Tibial artery (tissue), 4 donors: ENCODE measurements at places on chromosomes 7 and 10.

DNA sequence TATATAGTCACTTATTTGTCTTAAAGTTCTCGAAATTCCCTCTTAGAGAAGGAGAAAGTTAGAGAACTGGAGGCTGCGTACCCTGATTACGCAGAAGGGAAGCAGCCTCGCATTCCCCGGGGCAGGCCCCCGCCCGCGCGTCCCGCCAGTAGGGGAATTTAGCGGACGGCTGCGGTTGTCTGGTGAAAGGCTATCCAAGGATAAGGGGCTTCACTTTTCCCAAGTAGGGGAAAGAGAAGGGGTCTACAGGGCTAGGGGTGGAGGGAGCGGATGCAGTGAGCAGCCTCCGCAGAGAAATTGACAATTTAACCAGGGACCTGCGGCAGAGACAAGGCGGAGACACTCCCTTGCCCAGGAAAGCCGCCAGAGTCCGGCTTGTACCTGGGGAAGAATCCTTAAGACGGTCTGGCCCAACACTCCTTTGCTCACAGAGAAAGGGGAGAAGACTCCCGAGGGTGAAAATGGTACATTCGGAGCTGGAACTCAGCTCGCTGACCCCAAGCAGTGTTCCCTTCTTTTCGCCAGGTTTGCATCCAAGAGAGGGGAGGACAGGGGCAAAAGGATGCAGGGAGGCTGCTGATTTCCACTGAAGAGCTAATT is 994 bp upstream of the MAGI2 start:
- peak; percentile 72 for DNase-seq

DNA sequence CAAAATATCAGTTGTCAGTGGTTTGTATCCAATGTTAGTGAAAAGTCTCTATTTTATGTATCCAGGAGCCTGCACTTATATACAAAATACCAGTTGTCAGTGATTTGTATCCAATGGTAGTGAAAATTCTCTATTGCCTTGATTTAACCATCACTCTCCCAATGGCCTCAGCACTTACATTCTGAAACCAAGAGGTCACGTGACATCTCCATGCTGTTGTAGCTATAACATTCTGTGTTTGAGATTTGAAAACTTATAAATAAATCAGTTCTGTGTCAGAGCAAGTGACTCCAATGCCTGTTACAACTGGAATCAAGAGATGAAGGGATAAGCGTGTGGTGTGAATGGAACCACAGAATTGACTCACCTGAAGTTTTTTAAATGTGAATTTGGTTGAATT is 30.6 kb upstream of the GATA3 start:
- no peak for DNase-seq

GRCh38 chr7:7696458-7697119 is 21.8 kb downstream of the RPA3 start:
- DNase-seq = no peak

DNA sequence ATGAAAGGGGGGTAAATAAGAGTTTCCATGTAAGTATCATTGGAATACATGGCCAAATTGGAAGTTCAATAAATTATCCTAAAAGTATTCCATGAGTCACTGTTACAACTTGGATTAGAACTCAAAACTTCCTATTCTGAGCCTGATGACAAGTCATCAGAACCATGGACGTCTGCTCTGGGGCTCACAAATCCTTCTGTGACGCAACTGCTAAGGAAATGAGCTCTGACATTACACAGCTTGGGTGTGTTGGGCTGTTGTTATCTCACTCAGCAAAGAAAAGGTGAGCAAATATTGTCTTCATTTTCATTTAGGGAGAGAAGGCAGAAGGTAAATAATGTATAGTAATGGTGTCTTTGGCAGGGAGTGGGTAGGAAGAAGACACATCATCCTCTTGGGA is 214.8 kb upstream of the ADO start:
- no peak for DNase-seq

DNA sequence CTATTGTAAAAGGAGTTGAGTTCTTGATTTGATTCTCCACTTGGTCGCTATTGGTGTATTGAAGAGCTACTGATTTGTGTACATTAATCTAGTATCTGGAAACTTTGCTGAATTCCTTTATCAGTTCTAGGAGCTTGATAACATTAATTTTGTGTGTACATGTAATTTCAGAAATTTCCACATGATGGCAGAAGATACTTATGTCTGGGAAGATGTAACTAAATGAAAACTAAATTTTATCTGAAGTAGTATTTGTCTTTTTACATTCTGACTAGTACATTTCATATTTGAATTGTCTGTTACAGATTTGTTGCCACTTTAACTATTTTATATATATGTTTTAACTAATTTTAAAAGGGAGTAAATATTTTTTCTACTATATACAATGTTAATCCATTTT is 27.6 kb downstream of the SDHAF3 start:
- no peak for DNase-seq

- no peak for DNase-seq
These were observed 55.6 kb upstream of the DOCK1 start for GRCh38 chr10:126849646-126850045.

DNA sequence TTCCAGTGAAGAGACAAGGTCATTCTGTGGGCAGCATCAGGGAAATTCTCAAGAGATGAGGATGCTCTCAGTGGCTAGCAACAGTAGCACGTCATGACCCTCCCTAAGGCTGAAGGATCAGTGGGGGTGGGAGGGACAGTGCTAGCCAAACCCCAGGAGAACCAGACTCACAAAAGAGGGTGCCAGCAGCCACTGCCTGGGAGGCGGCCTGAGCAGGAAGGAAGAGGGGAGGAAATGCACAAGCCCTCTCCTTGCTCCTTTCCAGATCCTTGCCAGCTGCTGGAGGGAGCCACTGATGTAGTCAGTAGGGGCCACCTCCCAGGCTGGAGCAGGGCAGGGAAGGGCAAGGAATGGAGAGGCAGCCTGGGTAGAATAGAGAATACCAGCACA is 302.7 kb downstream of the RPS24 start:
- DNase-seq = no peak

DNA sequence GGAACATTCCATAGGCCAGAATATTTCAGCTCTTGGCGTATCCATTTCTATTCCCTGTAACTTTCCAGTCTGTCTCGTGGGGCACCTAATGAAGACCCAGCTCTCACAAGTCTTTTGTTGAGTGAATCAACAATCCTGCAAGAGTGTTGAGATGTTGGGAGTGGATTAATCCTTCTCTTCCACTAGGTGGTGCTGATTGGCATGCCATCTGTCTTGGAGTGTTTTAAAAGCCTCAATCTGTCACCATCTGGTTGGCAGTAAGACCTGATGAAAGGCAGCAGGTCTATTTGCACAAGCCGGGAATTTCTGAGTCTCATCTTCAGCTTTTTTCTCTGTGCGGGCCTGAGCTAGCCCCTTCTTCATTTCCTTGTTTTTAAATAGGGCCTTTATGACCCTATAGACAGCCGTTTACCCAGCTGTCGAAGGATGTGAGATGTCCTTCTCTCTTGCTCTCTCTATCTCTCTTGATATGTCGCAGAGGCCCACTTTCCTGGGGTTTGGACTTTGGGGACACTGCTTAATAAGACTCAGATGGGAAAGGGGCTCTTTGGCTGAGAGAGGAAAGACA is 180.5 kb downstream of the ZNF365 start:
- no peak for DNase-seq

DNA sequence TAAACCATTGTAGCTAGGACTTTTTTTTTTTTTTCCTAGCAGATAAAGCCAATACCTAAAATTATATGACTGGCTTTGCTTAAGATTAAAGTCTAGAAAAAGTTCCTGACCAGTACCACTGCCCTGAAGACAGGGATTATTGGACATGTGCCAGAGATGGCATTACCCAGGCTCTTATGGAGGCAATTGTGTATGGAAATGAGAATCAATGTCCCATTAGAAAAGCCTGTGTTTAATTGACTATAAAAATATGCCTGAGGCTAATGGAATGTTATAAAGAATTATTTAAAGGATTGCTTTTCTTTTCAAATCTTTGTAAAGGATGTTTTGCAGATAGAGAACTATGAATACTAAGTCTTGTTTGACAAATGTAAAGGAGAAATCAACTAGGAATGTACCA is 196.7 kb downstream of the ANK3 start:
- DNase-seq = no peak

DNA sequence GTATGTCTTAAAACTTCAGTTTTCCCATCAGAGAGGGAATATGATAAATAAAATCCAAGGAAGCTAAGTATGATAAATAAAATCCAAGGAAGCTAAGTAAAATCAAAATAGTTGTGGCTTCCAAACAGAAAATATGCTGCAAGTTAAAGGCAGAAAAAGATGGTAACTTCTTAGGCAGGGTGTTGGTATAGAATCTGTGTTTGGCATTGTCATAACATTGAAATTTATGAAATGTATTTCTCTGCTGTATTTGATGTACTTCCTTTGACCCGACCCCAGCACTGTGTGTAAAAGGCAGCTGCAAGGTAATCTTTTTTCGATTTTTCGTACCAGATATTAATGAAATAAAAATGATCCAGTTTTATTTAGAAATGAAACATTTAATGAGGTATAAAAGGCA is 537.2 kb downstream of the TFEC start:
- DNase-seq = no peak

DNA sequence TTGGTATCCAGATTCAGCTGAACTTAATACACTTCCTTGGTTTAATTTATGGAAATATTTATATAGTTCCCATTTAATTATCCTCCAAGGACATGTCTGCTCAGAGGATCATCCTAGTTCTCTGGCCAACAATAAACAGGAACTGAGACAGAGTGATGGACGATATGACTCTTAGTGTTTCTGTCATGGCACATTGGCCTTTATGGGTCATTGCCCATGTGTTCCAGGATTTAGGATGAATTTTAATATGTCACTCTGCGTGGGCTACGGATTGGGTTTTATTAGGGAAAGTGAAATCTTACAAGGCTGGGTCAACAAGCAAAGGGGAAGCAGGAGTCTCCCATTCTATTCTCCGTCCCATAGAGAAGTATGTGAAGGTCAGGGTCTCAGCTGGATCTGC is 18.8 kb upstream of the TNPO3 start:
- no peak for DNase-seq

DNA sequence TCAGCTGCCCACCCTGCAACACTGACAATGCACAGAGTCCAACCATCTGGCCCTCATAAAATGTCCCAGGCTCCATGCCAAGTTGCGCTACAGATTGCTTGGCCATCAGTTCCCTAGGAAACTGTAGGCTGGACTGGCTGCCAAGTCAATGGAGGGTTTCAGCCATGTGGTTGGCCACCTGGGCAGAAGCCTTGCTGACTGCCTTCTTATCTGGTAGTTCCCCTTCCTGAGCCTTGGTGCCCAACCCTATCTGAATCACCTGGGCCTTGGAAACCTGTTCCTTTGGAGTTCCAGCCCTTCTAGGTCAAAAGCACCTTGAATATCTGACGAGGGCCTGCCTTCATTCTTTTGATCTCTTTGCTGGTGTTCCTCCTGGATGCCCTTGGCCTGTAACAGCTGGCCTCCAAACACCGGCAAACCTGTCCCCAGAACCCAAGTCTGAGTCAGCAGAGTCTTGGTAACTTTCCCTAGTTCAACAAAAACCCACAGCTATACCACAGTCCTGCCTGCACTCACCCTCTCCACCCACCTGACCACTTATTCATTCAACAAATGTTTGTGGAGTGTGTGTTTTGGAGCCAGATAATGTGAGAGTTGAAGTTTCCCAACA is 37.4 kb upstream of the KDM7A start:
- peak; percentile 43 for DNase-seq

DNA sequence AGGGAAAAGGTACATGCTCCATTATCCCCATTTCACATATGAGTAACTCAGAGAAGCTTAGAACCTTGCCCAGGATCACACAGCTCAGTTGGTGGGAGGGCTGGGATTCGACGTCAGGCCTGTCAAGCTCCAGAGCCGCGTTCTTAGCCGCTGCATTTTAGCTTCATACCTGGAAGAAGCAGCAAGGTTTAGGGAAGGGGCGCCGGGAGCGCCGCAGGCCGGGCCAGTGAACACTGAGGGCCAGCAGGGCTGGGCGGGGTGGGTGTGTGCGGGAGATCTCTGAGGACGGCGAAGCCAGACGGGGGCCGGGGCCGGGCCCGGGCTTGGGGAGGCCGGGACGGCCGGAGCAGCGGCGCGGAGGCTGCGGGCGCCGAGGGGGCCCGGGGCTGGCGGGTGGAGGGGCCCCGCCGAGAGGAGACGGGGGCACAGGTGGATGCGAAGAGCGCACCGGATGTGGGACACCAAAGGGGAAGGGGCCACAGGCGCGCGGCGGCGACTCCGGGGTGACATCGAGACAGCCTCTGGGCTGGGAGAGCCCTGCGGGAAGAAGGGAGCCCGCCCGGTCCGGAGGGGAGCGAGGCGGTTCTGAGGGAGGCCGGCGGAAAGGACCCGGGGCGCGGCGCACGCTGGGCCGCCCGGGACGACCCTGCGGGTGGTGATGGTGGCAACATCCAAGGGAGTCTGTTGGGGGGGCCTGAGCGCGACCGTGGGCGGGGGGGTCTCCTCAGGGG is 498 bp downstream of the NDST2 start:
- DNase-seq = no peak

DNA sequence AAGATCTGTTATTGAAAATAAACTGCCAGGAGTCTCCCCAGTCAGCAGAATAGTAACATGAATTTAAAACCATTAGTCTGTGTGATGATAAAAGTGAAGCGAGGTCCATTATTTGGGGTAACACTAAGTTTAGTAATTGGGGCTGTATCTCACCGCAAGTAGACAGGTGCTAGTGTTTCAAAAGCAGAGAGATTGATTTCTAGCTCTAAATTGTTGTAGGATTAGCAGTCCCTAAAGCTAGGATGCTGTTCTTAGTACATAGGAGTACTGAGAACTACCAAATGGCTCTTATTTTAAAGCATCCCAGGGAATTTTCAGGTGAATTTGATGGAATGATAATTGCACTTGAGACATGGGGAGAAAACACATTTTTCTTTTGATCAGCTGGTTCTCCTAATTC is 70.5 kb downstream of the CPED1 start:
- no peak for DNase-seq

DNA sequence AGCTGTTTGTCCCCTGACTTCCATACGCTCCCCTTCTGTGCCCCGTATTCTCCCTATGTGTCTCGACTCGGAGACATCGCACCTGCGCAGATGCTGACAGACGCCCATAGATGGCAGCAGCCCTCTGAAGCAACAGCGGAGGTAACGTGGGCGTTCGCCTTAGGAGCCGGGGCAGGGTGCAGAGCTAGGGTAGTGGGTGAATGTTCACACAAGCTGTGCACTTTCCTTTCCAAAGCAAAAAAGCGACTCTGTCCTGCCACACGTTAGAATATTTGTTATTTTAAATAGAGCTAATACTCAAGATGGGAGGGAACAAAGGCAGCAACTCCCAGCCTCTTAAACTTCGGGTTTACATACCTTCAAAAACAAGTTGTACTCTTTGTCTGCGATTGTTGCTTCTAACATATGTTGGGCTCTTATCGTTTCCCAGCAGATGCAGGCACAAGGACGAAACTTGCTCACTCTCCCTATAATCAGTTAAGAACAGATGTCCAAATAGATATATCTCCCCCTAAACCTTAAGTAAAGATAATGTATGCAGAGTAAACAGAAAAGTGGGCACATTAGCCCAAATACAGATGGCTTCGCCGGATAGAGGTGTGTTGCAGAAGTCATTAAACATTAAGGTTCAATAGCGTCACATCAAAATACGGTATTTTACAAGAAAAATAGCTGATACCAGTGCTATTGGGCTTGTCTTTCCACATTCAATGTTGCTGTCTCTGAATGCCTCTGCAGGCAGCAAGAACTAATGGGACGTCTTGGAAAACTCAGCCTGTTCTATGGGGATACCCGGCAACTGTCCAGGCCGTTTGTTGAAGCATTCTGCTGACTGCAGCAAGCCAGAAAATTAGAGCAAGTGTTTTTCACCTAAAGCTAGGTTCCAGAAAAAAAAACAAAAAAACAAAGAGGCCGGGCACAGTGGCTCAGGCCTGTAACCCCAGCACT is 340.3 kb upstream of the PRKCQ start:
- DNase-seq = peak; percentile 52

- no peak for DNase-seq
These were observed 988.6 kb downstream of the SORCS1 start for GRCh38 chr10:106175760-106176377.

- DNase-seq = no peak
These were observed 134.2 kb upstream of the NEBL start for GRCh38 chr10:21031232-21031795.
